ENCODE measurements at places on chromosomes 4 and X.

- DNase-seq: peak; percentile 84
These were observed 73.1 kb downstream of the PACRGL start for GRCh38 chr4:20773144-20773997.

- DNase-seq: no peak
These were observed 127.8 kb downstream of the DDX53 start for GRCh38 chrX:23127586-23127985.

GRCh38 chr4:137129441-137129840 is 402.9 kb downstream of the PCDH18 start:
- DNase-seq: no peak

- peak; percentile 65 for DNase-seq
These were observed 51.7 kb upstream of the CHRDL1 start for GRCh38 chrX:110847334-110847733.

GRCh38 chrX:30830326-30830943 is 58.6 kb downstream of the TAB3 start:
- DNase-seq: no peak

DNA sequence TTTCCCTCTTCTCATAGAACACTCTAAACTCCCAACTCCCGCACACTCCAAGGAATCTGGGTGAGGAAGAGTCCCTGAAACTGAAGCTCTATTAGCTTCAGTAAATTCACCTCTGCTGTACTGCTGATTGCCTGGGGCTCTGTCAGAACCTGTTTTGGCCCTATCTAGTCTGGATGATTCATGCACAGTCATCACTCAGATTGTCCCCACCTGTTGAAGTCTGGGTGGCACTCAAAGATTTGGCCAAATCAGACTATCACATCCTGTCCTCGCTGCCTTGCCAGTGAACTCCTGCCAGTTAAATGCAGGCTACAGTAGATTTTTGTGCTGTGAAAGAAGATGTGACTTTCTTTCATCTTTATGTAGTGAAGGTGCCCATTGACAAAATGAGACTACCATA is 63.5 kb upstream of the EMCN start:
- DNase-seq: peak; percentile 30

DNA sequence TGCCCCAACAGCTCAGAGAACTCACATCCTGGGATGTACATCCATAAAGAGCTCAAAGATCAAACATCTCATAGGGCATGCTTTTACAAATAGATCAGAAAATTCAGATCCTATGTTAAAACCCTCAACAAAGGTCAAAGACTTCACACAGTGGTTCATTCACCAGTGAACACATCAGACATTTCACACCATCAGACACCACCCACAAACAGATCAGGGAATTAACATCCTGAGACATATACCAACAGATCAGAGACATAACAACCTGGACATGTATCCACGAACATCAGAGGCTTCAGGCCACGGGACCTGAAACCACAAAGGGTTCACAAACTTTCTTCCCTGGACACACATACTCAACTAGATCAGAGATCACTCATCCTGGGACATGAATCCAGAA is 23.4 kb downstream of the SUV39H1 start:
- DNase-seq: no peak

DNA sequence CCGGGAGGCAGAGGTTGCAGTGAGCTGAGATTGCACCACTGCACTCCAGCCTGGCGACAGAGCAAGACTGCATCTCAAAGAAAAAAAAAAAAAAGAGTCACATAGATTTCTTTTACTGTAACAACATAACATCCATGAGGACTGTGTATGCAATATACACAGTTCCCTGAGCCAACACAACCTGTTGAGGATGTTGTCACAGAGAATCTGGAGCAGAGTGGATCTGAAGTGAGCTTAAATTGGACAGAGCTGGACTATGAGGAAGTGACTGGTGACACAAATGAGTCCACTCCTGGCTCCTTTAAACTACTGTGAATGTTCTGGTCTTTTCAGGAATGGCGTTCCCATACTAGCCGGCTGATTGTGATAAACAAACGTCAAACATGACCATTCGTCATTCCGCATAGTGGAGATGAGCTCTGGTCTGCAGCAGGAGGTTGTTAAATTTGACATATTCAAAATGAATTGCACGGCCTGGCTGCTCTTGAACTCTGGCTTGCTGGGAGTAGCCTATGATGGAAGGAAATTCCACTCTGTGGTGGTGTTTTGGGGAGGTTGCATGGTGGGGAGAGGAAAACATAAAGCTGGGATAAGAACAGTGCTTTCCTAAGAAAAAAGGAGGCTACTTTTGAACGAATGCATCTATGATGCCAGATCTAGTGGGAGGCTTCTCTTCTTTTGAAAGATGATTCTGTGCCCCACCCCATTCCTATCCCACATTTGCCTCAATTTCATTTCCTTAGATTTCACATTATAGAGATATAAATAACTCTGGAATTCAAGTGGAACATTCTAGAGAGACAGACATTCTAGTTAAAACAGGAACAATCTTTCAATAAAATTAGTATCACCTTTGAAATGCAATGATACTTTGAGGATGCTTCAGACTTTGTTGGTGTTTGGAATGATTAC is 149.5 kb downstream of the SHROOM3 start:
- DNase-seq: no peak

GRCh38 chr4:39636531-39637184 is 2.0 kb downstream of the SMIM14 start:
- DNase-seq: no peak

DNA sequence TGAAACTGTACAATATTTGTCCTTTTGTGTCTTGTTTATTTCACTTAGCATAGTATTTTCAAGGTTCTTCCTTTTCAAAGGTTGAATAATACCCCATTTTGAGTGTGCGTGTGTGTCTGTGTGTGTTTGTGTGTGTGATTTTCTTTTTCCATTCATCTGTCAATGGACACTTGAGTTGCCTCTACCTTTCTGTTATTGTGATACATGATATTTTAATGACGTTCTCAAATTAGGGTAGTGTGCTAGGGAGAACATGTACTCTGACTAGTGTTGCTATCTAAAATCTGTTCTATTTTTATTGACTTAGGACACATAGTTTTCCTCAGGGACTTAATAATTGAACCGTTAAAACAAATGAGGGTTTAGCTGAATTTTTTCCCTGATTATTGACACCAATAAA is 9.9 kb downstream of the MMRN1 start:
- no peak for DNase-seq

DNA sequence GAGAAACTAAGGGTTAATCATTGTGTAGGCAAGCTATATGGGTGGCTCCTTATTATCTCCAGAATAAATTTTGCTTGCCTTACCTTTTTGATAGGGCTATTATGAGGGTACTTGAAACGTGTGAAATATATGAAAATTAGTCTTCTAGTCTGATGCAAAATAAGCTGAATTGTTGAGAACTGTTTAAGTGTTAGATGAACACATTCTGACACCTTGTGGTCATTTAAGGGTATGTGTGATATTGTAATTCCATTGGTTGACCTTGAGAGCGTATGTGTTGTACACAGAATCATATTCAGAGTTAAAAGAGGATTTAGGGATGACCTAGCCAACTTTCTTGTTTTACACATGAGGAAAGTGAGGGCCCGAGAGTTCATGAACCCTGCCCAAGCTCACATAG is 44.6 kb upstream of the LINC00632 start:
- DNase-seq: peak; percentile 48

DNA sequence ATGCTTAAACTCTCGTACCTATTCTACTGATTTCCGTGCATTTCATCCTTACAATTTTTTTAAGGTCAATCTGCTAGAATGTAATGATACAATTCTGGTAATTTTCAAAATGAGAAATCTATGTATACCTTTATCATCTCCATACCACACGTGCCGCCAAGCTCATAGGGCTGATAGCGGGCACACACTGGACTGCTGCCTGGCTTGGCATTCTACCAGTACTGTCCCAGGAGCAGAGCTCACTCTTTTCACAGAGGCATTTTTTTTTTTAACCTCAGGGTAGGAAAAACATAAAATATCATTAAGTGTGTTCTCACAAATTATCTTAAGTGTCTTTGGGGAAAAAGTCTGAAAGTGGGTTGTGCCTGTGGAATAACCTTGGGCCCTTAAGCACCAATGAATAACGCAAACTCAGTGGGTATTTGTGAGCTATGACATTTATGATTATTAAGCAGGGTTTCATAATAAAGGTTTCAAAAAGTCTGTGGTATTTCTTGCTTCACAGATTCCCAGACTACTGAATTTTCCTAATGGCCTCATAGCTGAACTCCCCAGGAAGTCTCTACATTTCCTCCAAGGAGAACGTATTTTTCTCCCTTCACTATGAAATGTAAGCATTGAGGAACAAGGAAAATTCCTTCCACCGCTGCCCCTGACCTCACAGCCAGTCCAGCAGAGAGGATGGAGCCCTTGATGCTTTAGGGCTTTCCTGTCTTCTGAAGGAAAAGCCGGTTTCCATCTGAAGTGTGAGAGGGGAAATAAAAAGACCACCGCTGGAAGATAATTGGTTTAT is 125.2 kb downstream of the ELOVL6 start:
- no peak for DNase-seq

DNA sequence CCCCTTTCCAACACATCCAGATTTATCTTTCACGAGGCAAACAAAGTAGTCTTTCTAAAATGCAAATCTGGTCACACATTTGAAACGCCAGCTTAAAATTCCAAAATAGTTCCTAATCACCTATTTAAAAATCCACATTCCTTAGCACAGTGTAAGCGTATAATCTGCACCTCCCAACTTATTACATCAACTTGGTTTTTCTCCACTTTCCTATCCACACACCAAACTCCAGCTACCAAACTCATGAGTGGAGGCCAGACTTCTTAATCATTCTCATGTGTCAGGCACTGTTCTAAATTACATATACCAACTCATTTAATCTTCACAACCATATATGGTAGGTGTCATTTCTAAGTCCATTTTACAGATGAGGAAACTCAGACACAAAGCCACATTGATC is 33.8 kb downstream of the ENOX2 start:
- no peak for DNase-seq

DNA sequence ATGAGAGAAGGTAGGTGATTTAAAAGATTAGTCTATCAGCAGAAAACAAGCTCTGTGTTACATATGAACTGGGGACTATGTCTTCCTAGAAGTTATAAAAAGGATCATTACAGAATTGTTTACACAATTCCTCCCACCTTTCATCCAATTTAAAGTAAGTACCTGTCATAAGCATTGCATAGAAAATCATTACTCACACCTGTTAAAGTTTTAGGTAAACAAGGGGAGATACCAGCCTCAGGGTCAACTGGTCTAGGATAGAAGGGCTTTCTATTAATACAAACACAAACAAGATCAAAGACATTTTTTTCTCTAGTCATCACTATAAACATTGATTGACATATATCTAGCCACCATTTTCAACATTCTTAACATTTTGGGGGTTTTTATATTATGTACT is 333.9 kb downstream of the ARHGAP24 start:
- DNase-seq: no peak

DNA sequence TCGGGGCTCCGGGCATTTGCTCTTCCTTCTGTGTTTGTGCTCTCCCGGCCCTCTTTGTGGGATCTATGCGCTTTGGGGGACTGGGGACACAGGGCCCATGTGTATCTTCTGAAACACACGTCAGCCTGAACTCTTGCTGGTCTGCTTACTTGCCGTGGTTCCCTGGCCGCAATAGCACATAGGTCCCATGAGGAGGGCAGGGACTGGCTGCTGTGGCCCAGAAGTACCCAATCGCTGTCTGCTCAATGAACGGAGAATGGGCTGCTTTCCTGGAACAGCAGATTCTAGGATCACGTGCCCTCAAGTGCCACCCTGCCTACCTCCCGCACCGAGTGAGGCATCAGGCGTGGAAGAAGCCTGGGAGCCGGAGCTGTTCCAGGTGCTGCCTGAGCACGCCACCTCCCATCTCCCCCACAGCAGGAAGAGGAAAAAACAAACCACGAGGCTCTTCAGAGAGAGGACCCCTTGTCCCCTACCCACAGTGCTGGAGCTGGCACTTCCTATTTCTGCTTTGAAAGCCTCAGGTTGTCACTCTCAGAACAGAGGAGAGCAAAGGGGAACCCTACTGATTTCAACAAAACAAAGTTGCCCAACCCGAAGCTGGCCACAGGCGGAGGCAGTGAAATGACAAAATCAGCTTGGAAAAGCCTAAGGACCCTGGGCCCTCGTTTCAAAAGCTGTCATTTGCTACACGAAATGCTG is 3.8 kb downstream of the G6PD start:
- no peak for DNase-seq

- no peak for DNase-seq
These were observed 17.7 kb upstream of the RP2 start for GRCh38 chrX:46819136-46819535.

- DNase-seq: no peak
These were observed 191.9 kb downstream of the FBXW7 start for GRCh38 chr4:152344001-152344400.

DNA sequence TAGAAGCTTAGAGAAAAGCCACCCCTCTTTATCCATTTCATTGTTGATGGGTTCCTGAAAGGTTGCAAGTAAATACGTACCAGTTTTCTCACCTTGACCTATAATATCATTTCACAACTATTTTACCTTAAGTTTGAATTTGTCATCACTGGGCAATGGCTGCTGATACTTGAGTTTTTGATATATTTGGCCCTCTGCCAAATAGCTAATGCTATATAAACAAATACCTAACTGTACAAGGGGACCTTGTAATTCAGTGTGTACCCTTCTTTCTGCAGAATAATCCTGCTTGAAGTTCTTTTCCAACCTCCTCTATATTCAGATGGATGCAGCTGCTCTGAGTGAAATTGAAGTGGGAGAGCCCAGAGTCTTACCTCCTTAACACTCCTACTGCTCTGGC is 19.0 kb upstream of the GLUD2 start:
- DNase-seq: no peak

DNA sequence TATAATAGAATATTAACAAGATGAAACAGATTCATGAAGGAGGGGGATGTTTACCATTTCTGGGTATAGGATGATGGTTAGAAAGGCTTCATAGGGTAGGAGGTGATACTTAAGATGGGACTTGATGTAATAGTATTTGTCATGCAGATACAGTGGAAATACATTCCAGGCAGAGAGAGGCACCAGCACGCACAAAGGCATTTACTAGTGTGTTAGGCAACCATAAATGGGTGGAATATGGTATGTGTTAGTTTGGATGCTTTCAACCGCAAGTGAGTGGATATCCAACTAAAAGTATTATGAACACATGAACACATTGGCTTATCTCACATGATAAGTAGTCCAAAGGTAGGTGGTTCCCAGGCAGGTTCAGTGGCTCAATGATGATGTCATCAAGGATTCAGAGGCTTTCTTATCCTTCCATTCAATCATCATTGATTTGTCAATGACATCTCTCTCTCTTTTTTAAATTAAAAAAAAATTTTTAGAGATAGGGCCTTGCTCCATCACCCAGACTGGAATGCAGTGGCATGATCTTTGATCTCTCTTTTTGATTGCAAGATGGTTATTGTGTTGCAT is 12.7 kb upstream of the STARD8 start:
- DNase-seq: no peak

- DNase-seq: no peak
These were observed 103.2 kb downstream of the AMMECR1 start for GRCh38 chrX:110214684-110215083.

- peak; percentile 62 for DNase-seq
These were observed 449 bp downstream of the FBXL5 start for GRCh38 chr4:15654593-15655222.

- DNase-seq: no peak
These were observed 15.0 kb downstream of the ACSL1 start for GRCh38 chr4:184810720-184811119.

- DNase-seq: peak; percentile 57
These were observed 19.2 kb downstream of the PNMA6E start for GRCh38 chrX:153381684-153382532.

All from Ammon's horn (tissue), 1 donor.